Fibroblast of lung (primary cell): ENCODE measurements at places on chromosomes 5 and 9. TPM values are rescaled to one million over a fixed set of nuclear protein-coding genes. Genes with fewer than 3 reads are reported as not detected.

- peak overlapping the region; percentile 45 for H3K27ac ChIP-seq
- peak; percentile 90 for DNase-seq
Measured at GRCh38 chr5:107869438-107870115, 198.8 kb upstream of the EFNA5 start.

DNA sequence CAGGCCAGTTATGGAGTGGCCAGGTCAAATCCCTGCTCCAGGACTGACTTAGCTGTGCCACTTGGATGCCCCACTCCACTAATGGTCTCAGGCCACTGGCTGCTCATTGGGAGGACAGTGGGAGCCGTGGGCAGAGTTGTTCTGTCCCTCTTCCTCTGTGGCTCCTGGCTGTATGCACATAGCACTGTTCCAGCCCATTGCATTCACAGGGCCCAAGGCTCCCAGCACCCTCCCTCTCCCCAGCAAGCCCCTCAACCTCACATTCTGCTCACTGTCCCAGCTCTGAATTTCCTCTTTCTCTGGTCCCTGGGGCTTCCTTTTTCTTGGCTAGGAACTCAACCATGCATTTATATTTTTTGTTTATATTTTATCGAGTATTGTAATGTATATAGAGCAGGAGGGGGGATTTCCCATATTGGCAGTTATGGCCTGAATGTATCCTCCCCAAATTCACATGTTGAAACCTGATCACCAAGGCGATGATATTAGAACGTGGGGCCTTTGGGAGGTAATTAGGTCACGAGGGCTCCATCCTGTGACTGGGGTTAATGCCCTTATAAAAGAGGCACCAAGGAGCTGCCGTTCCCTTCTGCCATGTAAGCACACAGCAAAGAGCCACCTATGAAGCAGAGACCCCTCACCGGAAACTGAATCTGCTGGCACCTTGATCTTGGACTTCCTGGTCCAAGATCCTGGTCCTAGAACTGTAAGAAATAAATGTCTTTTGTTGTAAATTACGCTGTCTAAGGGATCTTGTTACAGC is 17.0 kb upstream of the MVB12B start:
- no peaks in the 10 kb centered on the region for H3K36me3 ChIP-seq
- no peaks in the 10 kb centered on the region for H3K4me1 ChIP-seq
- peaks cover 7% of the 10 kb centered on the region for H3K27me3 ChIP-seq

DNA sequence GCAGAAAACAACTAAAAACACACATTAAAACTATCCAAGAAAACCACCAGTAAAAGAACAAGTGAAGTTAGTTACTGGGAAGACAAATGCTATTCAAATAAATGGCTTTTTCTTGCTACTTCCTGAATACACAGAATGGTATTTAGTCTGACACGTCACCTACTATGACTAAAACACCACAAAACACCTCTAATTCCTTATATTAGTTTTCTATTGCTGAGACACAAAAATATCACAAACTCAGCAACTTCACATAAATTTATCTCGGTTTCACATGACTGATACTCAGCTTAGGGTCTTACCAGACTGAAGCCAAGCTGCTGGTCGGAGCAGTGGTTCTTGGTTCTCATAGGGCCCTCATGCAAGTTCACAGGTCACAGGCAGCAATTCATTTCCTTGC is 5.4 kb downstream of the DMAC1 start:
- H3K27me3 ChIP-seq, result no peaks in the 10 kb centered on the region
- no peaks in the 10 kb centered on the region for H3K4me1 ChIP-seq
- DNase-seq, result peak; percentile 40

GRCh38 chr5:158869092-158869491 is 230.6 kb downstream of the EBF1 start:
- H3K27ac ChIP-seq, result no peak overlapping the region
- H3K27me3 ChIP-seq, result no peaks in the 10 kb centered on the region
- no peak for DNase-seq
- peaks cover 5% of the 10 kb centered on the region for H3K4me1 ChIP-seq
- no peaks in the 10 kb centered on the region for H3K36me3 ChIP-seq

The ARHGEF28 gene
- 2.3 and 3.5 TPM in 2 replicates for polyA plus RNA-seq

The PCDHA9 gene
- 0.03 TPM in 1 of 2 replicates, not detected in the other for polyA plus RNA-seq

DNA sequence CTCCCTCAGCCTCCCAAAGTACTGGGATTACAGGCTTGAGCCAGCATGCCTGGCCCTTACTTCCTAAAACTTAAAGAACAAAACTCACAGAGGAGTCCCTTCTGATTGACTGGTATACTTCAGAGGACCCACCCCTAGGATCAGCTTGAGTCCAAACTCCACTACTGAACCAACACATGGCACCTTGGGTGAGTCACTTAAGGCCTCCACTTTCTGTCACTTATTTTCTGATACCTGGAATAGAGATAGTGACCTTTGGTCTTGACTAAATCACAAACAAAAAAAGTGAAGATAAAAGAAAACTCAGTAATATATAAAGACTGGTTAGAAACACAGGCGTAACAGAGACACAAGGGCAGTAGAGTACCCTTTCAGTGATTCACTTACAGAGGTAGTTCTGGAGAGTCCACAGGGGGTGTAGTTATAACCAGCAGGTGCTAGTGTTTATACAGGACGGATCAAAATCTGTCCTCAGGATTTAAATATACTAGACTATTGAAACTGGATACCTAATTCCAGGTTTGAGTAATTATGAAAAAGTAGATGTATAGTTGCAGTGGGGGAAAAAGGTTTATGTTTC is 274.3 kb upstream of the ANKRD55 start:
- H3K27me3 ChIP-seq, result no peaks in the 10 kb centered on the region
- no peaks in the 10 kb centered on the region for H3K36me3 ChIP-seq
- no peak overlapping the region for H3K27ac ChIP-seq
- H3K4me3 ChIP-seq, result no peak overlapping the region
- DNase-seq, result no peak
- H3K4me1 ChIP-seq, result peaks cover 2% of the 10 kb centered on the region

- no peaks in the 10 kb centered on the region for H3K27me3 ChIP-seq
- no peaks in the 10 kb centered on the region for H3K4me1 ChIP-seq
- no peak overlapping the region for H3K27ac ChIP-seq
- H3K36me3 ChIP-seq, result no peaks in the 10 kb centered on the region
Measured at GRCh38 chr5:91532281-91532680, 149.2 kb upstream of the ARRDC3 start.

The TAS2R1 gene
- polyA plus RNA-seq, result 0.18 TPM in 1 of 2 replicates, not detected in the other

- no peaks in the 10 kb centered on the region for H3K36me3 ChIP-seq
- H3K4me1 ChIP-seq, result no peaks in the 10 kb centered on the region
- no peaks in the 10 kb centered on the region for H3K27me3 ChIP-seq
- no peak overlapping the region for H3K27ac ChIP-seq
- DNase-seq, result no peak
Measured at GRCh38 chr9:79242489-79242888, 329.3 kb upstream of the TLE4 start.

The SMIM33 gene
- not detected in 2 replicates for polyA plus RNA-seq
